Stimulated activated CD4-positive, alpha-beta T cell treated with anti-CD3 and anti-CD28 coated beads, Interleukin-12 subunit alpha, Interleukin-12 subunit beta, amount 100 ng/mL, for 48 hours (primary cell): ENCODE measurements at places on chromosomes 11 and 22.

DNA sequence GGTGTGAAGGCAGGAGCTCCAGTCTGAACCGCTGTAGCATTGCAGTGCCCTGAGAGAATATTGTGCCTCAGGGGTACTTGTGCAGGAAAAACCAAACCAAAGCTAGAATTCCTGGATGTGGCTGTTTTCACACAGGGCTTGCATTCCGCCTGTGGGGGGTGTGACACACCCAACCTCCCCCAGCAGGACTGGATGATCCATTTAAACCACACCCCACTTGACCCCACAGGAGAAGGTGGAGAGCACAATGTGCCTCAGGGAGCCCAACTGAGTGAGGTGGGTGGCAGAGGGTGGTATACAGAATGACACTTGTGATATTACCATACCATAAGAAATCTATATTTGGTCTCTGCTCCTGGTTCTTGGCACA lies 66.9 kb upstream of the SLC22A12 start:
- no peak for DNase-seq

GRCh38 chr11:123799438-123799837 lies 6.7 kb downstream of the OR6M1 start:
- DNase-seq = no peak

GRCh38 chr11:121645001-121645400 lies 192.2 kb upstream of the SORL1-AS1 start:
- DNase-seq = no peak

- DNase-seq = no peak
These were observed 9.9 kb upstream of the MAFF start for GRCh38 chr22:38191731-38192474.

GRCh38 chr11:16750417-16750816 lies 12.0 kb downstream of the C11orf58 start:
- DNase-seq = no peak
